ENCODE measurements at places on chromosomes 3 and 15.

- no peaks in the 10 kb centered on the region for H3K36me3 ChIP-seq
- peaks cover 4% of the 10 kb centered on the region for H3K4me1 ChIP-seq
- no peaks in the 10 kb centered on the region for H3K27me3 ChIP-seq
Measured at GRCh38 chr3:104388619-104389018, 978.1 kb upstream of the ALCAM start.

DNA sequence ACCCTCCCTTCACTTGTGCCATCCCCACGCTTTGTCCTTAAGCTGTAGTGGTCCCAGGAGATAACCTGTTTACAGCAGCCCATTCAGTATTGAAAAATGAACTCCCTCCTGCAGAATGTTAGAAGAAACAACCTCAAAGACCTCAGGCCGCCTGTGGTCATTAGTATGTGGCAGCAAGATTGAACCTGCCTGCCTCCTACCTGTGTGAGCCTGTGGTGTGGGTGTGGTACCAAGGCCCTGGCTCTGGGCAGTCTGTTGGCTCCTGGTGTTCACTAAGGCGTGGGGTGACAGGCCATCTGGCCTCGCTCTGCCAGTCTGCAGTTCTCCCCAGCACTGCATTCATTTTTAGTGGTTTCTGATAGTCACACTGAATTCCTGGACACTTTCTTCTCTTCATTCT, 21.0 kb downstream of the LSM3 start:
- no peak overlapping the region for H3K4me3 ChIP-seq
- no peak for DNase-seq
- peaks cover 33% of the 10 kb centered on the region for H3K36me3 ChIP-seq
- H3K27me3 ChIP-seq: no peaks in the 10 kb centered on the region
- H3K4me1 ChIP-seq: peaks cover 32% of the 10 kb centered on the region

DNA sequence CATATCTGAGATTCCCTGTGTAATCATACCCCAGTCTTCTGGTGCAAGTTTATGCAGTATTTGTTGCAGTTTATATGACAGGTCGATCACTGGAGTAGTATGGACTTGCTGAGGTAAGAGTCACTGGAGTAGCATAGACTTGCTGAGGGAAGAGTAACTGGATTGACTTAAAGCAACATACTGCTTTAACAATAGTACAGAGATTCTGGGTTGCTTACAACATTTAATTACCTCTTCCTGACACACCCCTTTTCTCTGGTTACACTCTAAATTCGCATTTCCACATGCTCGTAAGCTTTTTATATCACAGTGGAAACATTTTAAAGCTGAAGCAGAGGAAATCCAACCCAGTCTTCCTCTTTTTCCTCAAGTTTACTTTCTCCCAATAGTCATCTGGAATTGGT, 11.8 kb downstream of the AAGAB start:
- H3K4me3 ChIP-seq: no peak overlapping the region
- peaks cover 40% of the 10 kb centered on the region for H3K4me1 ChIP-seq
- no peaks in the 10 kb centered on the region for H3K27me3 ChIP-seq
- peak overlapping the region; percentile 42 for H3K27ac ChIP-seq

DNA sequence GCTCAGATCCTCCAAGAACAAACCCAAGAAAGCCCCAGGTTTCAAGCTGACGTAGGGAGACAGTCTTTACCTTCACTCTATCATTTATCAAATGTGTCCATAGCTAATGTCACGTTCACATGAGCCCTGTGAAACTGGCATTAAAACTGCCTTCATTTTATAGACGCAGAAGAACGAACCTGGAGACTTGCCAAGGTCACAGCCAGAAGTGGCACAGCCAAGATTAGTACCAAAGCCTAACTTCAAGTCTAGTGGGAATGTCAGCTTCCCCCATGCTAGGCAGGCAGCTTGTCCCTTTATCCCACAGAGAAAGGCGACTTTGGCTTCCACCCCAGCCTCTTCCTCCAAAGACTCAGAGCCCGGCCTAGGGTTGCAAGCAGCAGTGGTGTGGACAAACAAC, 517.2 kb downstream of the SHQ1 start:
- H3K27ac ChIP-seq: no peak overlapping the region
- no peak overlapping the region for H3K4me3 ChIP-seq
- no peaks in the 10 kb centered on the region for H3K36me3 ChIP-seq
- H3K27me3 ChIP-seq: no peaks in the 10 kb centered on the region

DNA sequence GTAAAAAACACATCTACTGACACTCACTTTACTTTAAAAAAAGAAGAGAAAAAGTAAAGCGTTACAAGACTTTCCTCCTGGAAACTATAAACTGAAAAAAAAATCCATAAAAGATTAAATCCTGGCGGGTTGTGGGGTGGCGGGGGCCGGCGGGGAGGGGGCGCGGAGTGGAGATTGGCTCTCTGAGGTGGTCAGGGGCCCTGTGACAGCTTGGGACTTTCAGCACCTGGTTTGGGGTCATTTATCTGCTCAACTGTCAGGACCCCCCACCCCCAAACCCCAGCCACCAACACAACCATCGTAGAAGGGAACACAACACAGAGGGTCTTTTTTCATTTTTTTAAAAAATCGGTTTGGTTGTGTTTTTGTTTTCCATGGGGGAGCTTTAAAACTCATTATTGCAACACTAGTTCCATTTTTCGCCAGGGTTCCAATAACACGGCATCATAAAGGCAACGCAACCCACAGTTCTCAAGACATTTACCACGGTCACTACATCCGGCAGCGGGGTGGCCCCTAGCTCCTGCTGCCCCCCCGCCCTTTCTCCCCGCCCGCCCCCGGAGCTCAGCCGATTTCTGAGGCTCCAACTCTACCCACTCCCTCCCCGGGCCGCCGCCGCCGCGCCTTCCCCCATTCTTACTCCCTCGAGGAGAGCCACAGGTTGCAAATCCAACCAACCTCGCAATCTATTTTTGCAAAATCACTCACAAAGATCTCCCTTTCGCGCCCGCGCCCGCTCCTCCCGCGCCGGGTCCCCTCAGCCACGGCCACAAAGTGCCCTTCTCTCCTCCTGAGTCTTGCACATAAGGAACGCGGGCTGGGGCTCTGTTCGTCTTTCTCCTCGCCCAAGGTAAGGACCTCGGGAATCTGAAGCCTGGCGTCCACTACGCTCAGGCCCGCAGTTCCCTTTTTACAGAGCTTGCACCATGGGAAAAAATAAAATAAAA, 1.8 kb downstream of the BCL6 start:
- peak overlapping the region; percentile 48 for H3K4me3 ChIP-seq
- H3K27ac ChIP-seq: peak overlapping the region; percentile 74
- H3K27me3 ChIP-seq: no peaks in the 10 kb centered on the region

- no peaks in the 10 kb centered on the region for H3K4me1 ChIP-seq
- no peak for DNase-seq
- no peak overlapping the region for H3K4me3 ChIP-seq
- no peaks in the 10 kb centered on the region for H3K27me3 ChIP-seq
Measured at GRCh38 chr15:49122541-49123062, 32.8 kb downstream of the COPS2 start.

GRCh38 chr3:12287727-12288181, 1.1 kb upstream of the PPARG start:
- H3K4me1 ChIP-seq: no peaks in the 10 kb centered on the region
- H3K27me3 ChIP-seq: no peaks in the 10 kb centered on the region
- DNase-seq: no peak
- no peaks in the 10 kb centered on the region for H3K36me3 ChIP-seq
- peak overlapping the region; percentile 57 for H3K4me3 ChIP-seq
- H3K27ac ChIP-seq: peak overlapping the region; percentile 34

DNA sequence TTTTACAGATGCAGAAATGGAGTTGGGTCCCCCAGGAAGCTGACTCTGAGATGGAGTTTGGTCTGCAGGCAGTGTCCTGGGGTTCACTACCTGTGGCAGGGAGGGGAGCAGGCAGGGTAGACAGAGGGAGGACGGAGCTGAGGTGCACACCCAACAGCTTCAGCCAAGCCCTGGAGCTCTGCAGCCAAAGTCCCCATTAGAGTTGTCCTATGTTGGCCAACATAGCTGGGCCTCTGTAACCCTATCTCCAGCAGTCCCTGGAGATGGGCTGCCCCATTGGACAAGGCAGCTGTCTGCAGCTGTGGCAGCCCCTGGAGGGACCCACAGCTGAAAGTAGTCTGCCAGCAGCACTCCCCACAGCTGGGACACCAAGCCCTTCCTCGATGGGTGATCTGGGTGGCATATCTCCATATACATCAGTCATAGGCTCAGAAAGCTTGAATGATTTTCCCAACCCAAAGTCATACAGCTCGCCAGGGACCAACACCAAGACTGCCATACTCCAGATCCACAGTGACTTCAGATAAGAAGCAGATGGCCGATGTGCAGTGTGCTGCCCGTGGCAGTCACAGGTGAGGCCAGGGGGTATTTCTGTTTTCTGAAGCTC, 31.9 kb downstream of the STARD5 start:
- H3K4me1 ChIP-seq: peaks cover 8% of the 10 kb centered on the region
- no peaks in the 10 kb centered on the region for H3K27me3 ChIP-seq
- H3K36me3 ChIP-seq: no peaks in the 10 kb centered on the region
- H3K27ac ChIP-seq: no peak overlapping the region

- H3K36me3 ChIP-seq: peaks cover 4% of the 10 kb centered on the region
- H3K4me3 ChIP-seq: no peak overlapping the region
- no peaks in the 10 kb centered on the region for H3K27me3 ChIP-seq
- no peak overlapping the region for H3K27ac ChIP-seq
- no peaks in the 10 kb centered on the region for H3K4me1 ChIP-seq
Measured at GRCh38 chr3:15405448-15406050, 21.8 kb downstream of the METTL6 start.

DNA sequence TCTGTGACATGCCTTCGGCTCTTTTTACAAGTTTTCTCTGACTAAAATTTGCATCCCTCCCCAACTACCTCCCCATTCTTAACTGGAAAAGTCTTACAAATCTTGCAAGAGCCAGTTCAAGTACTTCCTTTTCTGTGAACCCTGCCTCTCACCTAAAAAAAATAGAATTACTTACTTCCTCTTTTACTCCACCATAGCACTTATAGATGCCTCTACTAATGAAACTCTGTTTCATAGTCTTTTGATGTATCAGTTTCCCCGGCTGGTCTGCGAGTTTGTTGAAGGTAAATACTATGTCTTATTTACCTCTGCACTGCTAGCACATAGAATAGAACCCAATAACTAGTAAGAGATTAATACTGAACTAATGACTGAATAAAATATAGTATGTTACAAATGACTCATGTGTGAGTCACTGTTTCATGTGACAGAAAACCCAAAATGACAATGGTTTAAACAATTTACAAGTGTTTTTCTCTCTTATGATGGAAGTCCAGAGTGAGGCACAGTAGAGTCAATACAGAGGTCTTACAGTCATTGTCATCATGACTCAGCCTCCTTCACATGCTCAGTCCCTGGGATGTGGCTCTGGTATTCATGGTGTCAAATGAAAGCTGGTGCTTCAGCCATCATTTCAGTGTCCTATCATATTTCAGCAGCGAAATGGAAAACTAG, 393.5 kb downstream of the RSL24D1 start:
- H3K4me3 ChIP-seq: no peak overlapping the region
- no peaks in the 10 kb centered on the region for H3K36me3 ChIP-seq
- H3K27me3 ChIP-seq: no peaks in the 10 kb centered on the region
- H3K4me1 ChIP-seq: no peaks in the 10 kb centered on the region

GRCh38 chr3:30198162-30198561, 408.2 kb upstream of the TGFBR2 start:
- no peaks in the 10 kb centered on the region for H3K27me3 ChIP-seq
- H3K4me3 ChIP-seq: no peak overlapping the region
- DNase-seq: no peak
- no peaks in the 10 kb centered on the region for H3K4me1 ChIP-seq

DNA sequence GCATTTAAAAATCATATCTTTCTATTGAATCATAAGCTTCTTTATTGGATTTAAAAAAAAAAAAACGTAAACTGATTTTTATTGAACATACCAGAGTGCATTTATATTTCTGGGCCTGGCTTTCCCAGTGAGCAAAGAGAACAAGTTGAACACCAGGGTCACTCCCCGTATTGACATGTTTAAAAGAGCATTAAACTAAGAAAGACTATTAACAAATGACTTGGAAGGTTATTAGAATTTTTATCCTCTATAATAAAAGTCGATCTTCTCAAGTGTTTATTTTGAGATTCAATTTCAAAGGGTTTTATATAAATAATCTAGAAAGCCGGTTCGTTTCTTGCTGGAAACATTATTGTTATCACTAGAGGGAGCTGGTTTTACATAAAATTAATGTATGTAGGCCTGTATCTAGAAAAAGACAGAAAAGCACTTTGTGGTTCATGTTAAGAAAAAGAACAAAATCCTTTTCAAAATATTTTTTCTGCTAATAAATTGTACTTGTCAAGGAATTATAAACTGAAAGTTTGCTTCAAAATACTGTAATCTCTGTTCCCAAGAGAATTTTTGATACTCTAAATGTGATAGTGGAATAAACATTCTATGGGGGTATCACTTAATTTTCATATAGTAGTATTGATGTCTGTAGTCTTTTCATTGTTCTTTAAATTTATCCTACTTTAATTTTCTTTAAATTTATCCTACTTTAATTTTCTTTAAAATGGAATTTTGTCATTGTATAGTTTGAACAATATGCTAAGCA, 321.8 kb upstream of the MME start:
- DNase-seq: no peak
- no peaks in the 10 kb centered on the region for H3K4me1 ChIP-seq
- no peaks in the 10 kb centered on the region for H3K36me3 ChIP-seq
- no peak overlapping the region for H3K4me3 ChIP-seq
- no peak overlapping the region for H3K27ac ChIP-seq

DNA sequence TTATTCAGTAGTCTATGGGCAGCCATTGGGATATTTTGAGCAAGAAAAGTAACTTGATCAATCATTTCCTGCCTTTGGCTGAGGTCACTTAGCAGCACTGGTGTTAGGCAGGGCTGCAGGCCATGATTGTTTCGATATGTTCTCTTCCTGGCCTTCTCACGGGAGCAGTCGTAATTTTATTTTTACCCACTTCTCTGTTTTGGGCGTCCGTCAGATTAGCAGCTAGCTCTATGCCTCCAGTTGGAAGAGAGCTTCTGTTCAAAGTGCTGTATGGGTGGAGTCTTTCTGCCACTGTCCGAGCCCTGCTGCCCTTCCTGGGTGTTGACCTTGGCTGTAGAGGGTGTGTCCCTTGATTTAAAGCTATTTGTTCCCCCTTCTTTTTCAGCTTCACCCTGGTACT, 123.4 kb upstream of the ROPN1 start:
- no peak for DNase-seq
- peaks cover 20% of the 10 kb centered on the region for H3K4me1 ChIP-seq
- H3K27ac ChIP-seq: no peak overlapping the region

DNA sequence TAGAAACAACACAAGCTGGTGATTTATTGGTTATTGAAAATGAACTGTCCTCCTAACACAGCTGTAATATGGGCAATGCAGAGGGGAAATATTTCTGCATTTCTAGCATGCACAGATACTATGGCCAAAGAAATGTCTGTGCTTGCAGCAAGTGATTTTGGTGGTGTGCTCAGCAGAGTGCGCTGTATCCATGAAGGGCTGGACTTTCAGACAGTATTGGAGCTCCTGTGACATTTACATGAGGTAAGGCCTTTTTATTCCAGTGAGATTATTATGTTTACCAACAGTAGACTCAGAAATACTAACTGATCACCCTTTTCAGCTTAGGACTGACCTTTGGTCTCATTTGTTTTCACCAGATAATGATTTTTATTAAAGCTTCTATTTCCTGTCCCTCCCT, 1302.6 kb upstream of the EPHA6 start:
- no peak for DNase-seq
- no peaks in the 10 kb centered on the region for H3K36me3 ChIP-seq
- no peaks in the 10 kb centered on the region for H3K27me3 ChIP-seq
- no peaks in the 10 kb centered on the region for H3K4me1 ChIP-seq
